Stimulated activated CD4-positive, alpha-beta T cell treated with anti-CD3 and anti-CD28 coated beads, Interleukin-1b, Interleukin-23, amount 100 ng/mL, for 1 hour (primary cell): ENCODE measurements at places on chromosomes 3 and 15.
A peak's percentile ranks its signal among the peaks of the same experiment; 100 is the strongest.

- no peak for DNase-seq
Observed at GRCh38 chr3:181488536-181488935, 223.2 kb upstream of the SOX2 start.

DNA sequence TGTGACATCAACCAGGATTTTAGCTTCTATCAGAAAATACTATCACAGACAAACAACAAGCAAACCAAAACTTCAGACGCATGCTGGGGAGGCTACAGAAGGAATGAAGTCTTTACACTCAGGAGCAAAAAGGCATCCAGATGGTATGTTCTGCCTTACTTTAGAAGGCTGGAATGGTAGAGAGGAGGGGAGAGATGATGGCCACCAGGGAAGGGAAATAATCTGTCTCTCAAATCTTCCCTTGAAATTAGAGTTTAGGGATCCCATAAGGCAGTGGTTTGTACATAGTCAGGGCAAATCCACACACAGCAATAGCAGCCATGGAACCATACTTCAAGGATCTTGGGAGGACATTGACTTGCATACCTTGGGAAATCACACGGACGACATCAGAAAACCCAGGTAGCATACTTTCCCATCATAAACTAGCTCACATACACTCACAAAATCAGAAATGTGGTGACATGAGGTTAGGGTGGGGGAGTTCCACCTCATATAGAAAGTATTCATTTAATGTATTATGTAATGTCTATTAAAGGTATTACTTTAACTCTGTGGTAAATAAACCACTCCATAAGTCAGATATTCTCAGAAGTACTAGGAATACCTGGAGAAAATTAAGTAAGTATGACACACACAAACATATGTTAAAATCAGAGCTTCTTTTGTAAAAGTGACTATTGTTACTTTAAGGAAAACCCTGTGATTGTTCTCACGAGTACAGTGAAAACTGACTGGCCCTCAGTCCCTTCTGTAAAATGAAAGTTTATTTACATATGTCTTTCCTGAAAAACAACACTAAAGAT, 9.4 kb downstream of the BTLA start:
- no peak for DNase-seq

DNA sequence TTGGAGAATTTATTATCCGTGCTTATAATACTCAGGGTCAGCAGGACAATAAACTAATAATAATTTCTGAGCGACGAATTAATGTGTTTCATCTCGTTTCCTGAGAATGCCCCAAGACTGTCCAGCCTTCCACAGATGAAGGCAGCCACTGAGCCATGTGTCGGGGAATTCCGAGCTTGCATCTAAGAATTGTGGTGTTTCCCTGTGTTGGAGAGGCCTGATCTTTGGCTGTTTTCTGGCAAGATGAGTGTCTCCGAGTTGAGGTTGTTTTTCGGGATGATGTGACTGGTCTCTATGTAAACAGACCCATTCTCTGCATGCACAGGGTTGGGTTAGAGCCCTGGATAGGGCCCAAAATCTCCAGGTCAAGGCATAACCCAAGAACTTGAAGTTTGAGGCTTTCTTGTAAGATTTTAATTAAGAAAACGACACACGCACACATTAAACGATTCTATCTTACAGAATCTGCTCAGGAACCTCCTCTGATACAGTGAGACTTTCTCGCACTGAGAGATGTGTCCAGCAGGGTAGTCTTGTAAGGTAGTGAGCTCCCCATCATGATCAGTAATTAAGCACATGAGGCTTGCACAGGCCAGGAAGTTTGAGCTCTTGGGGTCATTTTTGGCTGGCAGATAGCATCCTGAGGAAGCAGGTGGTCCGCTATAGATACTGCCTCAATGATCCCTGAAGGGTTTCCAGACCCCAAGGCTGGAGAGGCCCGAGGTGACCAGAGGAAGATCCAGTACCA, 14.4 kb downstream of the FGD5 start:
- DNase-seq = no peak

GRCh38 chr3:33826688-33827087, 28.3 kb downstream of the PDCD6IP start:
- DNase-seq = no peak

DNA sequence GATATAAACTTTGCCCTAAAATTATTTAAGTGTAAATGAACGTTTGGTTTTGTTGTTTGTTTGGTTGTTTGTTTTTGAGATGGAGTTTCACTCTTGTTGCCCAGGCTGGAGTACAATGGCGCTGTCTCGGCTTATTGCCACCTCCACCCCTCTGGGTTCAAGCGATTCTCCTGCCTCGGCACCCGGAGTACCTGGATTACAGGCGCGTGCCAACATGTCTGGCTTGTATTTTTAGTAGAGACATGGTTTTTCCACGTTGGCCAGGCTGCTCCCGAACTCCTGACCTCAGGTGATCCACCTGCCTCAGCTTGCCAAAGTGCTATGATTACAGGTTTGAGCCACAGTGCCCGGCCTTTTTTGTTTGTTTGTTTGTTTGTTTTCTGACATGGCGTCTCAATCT, 87.9 kb upstream of the CHD2 start:
- DNase-seq = no peak

GRCh38 chr3:167246252-167246651, 133.8 kb downstream of the ZBBX start:
- no peak for DNase-seq

DNA sequence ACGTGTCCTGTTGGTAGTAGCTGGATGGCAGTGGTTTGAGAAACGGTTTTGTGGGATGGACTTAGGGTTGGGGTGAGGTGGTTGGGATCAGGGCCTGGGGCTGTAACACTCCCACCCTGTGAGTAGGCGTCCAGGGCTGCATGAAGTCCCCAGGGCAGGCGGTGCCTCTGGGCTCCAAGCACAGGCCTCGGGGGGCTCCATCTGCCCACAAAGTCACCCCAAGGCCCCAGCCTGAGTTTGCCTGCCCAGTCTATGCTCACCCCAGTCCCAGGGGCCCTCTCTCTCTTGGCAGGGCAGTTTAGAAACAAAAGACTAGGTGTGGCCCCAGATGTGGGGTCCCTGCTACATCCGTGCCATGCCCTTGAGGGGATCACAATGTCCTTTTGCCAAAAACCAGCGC, 86.9 kb upstream of the PRR23E start:
- no peak for DNase-seq

DNA sequence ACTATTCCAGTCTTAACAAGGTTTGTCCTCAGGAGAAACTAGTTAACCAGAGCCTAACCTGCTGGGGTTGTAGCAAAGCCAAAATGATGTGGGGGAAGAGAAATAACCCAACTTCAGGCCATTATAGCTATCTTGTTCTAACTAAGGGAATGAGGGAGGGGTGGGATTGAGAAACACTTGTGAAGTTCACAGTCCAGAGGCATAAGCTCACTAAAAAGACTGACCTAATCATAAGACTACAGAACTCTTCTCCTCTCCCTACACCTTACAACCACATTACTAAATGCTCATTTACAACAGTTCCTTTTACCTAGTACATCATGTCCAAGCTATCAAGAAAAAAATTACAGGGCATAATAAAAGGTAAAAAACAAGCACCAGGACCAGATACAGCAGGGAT, 52.8 kb downstream of the UBE3A start:
- DNase-seq = no peak

DNA sequence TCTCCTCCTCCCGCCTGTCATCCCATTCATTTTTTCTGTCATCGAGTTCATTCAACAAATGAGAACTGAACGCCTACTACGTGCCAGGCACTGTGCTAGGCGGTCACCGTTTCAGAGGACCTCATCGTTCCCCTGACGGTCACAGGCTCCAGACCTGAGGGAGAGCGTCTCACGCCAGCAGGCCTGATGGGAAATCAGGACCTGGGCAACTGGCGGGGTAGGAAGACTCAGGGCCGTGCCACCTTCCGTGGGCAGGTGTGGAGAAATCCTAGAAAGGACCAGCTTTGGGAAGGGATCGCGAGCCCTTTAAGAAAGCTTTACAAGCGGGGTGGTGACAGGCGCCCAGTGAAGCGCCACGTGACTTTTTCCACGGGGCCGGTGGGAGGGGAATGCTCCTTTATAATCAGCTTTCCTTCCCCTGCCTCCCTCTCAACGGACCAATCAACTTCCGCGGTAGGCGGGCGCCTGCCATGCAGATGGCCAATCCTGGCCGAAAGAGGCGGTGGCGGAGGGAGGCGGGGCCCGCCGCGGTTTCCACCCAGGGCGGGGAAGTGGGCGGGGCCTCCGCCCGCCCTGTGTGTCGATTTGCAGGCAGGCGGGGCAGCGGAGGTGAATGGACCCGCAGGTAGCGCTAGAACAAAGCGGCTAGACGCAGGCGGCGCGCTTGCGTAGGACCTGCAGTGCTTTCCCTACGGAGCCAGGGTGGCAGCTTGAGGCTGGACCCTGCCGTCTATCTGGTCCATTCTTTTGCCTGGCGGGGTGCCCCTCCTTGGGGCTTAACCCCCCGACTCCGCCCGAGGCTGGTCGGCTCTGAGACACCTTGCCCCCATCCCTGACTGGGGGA, 819 bp upstream of the DUSP7 start:
- peak; percentile 99 for DNase-seq

- no peak for DNase-seq
Observed at GRCh38 chr15:60396560-60396957, 1.2 kb downstream of the ANXA2 start.
